Suppressor macrophage (primary cell): ENCODE measurements at places on chromosomes 11 and 22.

DNA sequence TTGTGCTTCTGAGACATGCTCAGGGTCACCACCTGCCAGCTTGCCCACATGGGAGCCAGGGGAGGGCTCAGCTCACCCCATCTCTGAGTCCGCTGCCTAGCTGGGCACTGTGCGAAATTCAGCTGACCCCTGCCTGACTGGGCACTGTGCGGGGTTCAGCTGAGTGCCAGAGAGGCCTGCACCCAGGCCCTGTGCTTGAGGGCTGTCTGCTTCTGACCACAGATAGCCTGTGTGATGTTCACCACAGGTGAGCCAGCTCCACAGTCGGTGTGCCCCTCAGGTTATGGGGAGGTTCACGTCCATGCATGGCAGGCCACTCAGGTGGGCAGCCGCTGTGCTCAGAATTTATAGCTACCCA, 84.5 kb upstream of the SUSD2 start:
- DNase-seq, result no peak

DNA sequence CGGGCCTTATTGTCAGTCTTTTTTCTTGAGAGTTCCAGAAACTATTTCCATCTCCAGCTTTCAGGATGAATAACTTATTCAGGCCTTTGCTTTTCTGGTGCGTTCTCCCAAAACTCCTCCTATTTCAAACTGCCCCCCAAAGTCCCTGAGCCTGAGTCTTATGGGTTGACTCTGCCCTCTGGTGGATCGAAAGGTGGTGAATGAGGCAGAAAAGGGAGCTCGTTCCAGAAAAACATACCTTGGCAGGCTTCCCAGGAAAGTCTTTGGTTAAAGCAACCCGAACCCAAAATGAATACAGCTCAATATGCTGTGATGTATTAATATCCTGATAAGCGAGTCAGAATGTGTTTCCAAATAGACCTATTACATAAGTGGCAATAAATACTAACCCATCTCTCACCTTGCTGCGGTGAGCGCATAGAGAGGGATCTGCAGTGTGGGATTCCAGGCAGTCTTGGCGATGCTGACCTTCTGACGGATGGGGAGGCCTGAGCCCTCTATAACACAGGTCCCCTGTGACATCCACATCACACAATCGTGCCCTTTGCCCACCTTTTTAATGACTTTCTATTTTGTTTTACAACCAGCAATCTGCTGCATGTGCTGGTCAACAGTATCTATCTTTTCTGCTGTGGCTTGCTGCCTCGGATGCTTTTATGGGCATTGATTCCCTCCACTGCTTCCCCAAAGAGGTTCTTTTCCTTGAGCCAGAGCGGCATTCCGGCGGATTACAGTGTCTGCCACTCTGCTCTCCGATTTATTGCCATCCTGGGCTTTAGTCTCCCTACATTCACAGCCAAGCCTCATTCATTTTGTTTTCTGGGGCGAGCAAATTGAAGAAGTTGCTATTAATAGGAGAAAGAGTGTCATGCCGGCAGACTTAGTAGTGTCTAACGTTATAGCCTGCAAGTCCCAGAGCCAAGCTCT, 756.8 kb downstream of the NTM start:
- peak; percentile 66 for DNase-seq

GRCh38 chr11:55838452-55838851, at the start of gene OR5D16:
Gene OR5D16 (plus strand): TSS chr11:55838752. CDS start chr11:55838752, 0 bp downstream.
- no peak for DNase-seq

- no peak for DNase-seq
Observed at GRCh38 chr11:123559523-123559955, 94.9 kb downstream of the SCN3B start.

DNA sequence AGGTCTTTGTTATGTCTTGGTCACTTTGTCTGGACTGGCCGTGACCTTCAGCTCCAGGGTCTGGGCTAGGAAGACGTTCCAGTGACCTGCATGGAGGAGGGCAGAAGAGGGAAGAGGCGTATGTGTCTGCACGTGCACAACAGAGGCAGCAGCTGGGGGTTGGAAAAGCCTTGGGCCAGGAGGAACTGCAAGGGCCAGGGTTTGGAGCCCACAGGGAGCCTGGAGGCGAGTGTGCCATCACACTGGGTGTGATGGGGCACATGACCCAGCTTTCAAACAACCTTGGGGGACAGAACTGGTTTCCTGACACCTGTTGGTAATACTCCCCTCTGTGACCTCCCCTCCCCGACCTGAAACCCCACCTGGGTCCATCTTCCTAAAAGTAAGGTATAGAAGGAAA, 34.7 kb downstream of the CHRDL2 start:
- DNase-seq, result no peak

- no peak for DNase-seq
Observed at GRCh38 chr11:96315476-96315875, 27.5 kb downstream of the MAML2 start.

DNA sequence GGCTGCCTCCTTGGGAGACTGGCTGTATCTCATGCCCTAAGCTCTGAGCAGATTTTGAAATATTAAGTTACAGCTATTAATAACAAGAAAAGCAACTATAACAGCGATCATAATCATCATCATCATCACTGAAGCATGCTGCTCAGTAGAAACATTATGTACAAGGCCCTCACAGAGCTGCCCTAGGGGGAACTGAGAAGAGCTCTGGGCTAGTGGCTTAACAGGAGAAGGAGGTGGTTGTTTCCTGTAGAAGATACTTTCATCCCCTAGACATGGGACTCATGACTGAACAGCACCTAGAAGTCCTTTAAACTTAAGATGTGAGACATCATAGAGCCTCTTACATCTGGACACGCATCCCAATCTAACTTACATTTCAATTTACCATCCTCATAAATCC, 332.8 kb upstream of the PLET1 start:
- DNase-seq, result no peak

GRCh38 chr11:119290894-119291497, 25.9 kb downstream of the MCAM start:
- no peak for DNase-seq
